Mesenchymal stem cell (in vitro differentiated cells and primary cell): ENCODE measurements at places on chromosomes 11 and 22.

- no peak for DNase-seq
Measured at GRCh38 chr11:78652843-78653239, 78.2 kb upstream of the NARS2 start.

DNA sequence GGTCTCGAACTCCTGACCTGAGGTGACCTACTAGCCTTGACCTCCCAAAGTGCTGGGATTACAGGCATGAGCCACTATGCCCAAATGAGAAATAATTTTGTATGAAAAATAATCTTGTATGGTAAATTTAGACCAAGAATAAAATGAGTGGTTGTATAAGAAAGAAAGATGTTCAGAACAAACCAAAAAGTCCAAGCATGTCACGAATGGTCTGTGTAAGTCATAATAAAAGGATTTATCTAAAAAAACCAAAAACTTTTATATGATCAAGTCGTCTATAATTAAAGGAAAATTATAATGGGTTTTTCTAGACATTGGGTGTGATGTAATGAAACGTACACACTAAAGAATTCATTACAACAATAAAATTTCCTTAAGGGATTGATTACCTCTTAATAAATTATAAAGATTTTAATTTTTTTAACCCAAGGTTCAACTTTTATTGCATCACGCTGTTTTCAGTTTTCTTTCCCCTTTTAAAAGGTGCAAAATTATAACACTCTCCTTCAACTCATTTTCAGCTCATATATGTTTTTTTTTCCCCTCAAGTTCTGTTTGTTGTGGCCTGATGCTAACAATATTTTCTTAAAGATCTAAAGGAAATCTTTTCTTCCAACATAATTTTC, 8.9 kb upstream of the AQP11 start:
- DNase-seq, result peak; percentile 24

- no peak for DNase-seq
Measured at GRCh38 chr11:103542851-103543250, 433.6 kb downstream of the DYNC2H1 start.

DNA sequence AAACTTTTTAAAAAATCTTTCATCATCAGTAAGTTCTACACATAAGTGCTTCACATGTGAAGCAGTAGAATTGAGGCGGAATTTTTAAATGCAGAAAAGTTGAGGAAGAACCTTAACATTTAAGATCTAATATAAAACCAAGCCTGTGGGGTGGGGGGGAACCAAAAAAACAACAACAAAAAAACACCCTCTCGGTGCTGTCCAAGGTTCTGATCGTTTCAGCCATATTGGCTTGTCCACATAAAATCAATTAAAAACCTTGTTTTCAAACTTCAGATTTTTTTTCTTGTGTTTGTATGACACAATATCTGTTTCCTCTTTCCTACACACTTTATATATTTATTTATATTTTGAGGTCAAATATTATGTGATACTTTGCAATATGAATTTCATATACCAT, 130.0 kb downstream of the WNT7B start:
- peak; percentile 15 for DNase-seq

GRCh38 chr11:62645671-62645945, 805 bp downstream of the GANAB start:
- DNase-seq, result no peak

GRCh38 chr11:117731722-117732290, 65.2 kb downstream of the DSCAML1 start:
- no peak for DNase-seq

DNA sequence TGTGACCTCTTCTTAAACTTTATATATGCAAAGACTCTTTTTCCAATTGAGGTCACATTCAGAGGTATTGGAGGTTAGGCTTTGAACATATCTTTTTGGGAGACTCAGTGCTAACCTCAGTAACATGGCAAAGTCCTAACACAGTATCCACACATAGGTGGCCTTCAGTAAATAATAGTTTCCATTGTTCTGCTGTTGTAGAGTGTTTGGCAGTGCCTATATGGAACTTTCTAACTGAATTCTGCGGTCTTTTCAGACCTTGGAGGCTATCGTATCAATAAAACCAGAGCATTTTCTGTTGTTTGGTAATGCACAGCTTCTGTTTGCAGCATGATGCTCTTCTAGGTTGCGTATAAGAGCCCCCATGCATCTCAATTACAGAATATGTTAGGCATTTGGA, 47.0 kb downstream of the LDLRAD3 start:
- no peak for DNase-seq

GRCh38 chr22:29816539-29816938, 21.5 kb downstream of the ASCC2 start:
- DNase-seq, result no peak

DNA sequence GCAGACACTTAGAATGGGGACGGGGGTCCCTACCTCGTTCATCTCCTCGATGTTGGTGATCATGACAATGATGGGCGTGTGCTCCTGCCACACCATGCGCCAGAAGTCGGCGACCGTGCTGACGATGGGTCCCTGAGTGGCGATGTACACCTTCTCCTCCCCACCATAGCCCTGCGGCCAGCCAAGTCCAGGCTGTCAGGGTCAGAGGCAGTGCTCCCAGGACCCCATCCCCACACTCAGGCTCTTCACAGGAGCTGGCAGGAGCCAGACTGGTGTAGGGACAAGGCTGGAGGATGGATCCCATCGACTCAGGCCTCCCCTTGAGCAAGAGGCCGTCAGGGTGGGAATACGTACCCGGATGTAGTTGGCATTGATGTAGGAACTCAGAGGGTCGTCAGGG, 7.2 kb upstream of the IGSF22 start:
- no peak for DNase-seq

DNA sequence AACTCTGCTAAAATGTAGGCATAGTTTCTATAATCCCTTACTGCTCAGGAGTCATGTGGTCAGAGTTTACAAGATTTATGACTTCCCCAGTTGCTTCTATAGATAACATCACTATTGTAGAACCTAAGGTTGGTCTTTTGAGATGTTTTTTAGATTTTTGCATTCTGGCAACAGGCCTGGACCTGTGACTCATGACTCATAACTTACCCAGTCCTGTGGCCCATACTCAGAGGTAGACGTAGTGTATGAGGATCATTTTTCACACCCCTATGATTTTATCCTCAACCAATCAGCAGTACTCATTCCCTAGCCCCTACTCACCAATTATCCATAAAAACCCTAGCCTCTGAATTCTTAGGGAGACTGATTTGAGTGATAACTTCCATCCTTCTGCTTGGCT, 384.4 kb upstream of the DDI1 start:
- DNase-seq, result peak; percentile 23

GRCh38 chr11:131365329-131365930, 5.0 kb upstream of the NTM start:
- DNase-seq, result no peak

GRCh38 chr11:11208994-11209393, 144.1 kb downstream of the CSNK2A3 start:
- DNase-seq, result no peak

GRCh38 chr11:33185756-33186155, 24.5 kb upstream of the CSTF3 start:
- no peak for DNase-seq

DNA sequence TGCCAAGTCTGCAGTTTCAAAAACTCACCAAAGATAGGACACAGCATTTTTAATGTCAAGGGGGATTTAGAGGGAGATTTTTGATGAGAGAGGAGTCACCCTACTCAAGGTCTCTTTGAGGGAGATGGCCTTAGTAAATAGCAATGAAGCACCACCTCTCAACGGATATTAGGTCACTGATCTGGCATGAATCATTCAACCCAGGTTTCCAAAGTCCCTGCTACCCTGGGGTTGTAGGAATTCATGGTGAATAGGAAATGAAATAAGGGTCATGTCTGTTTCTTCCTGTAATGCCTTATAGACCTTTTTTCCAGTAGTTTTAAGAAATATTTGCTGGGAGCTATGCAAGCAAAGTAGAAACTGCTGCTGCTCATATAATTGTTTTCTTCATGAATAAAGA, 2154.9 kb downstream of the LRRC4C start:
- no peak for DNase-seq

GRCh38 chr11:12377106-12377823, at the start of gene PARVA:
PARVA (plus strand) TSS chr11:12377571; CDS start chr11:12377648, 77 bp downstream.
- DNase-seq, result peak; percentile 90

- no peak for DNase-seq
Measured at GRCh38 chr22:48895336-48895735, 932.3 kb downstream of the BRD1 start.

DNA sequence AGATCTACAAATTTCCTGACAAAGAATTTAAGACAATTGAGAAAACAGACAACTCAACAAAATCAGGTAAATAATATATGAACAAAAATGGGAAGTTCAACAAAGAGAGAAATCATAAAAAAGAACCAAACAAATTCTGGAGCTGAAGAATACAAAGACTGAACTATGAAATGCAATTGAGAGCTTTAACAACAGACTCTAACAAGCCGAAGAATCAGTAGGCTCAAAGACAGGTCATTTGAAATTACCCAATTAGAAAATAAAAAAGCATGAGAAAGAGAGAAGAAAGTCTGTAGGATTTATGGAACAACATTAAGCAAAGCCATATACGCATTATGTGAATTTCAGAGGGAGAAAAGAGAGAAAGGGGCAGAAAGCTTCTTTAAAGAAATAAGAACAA, 72.8 kb downstream of the TBC1D22A start:
- DNase-seq, result no peak

DNA sequence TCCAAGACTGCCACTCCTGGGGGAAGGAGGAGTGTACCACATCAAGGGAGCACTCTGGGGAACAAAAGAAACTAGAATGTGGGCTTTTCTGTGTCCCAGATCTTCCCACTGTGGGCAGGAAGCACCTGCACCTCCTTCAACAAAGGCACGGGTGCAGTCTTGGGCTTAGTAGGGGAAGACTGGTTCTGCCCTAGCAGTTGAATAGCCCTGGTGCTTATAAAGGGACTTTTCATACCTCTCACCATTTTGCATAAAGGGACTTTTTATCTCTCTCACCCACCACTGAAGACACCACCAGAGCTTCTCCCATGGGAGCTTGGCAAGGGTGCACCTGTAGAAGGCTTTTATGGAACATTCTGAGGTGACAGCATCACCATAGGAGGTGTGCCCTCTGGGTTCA, 65.8 kb upstream of the MS4A8 start:
- DNase-seq, result no peak

DNA sequence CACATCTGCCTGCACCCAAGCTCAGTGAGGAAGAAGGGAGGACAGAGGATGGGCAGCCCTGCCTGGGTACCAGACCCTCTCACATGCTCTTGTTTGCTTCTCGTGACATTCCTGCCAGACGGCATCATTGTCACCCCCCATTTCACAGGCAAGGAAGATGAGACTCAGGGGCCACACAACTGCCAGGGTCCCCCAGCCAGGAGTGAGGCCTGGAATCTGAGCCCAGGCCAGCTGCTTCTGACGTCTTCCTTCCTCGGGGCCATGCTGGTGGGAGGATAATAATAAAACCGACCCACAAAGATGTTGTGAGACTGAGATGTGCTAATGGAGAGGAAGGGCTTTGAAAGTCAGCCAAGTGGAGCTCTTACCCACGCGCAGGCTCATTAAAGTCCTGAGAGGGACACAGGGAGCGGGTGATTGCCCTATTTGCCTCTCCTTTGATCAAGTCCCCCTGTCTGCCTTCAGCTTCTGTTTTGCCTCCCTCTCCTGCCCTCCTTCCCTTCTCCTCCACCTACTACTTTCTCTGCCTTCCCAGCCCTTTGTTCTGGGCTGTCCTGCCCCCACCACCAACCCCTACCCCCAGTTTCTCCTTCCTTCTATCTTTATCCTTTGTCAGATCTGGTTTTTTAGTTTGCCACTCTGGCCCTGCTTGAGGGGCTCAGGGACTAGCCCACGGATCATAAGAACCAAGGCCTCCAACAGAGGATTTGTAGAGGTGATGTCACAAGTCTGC, 62.7 kb downstream of the MCM5 start:
- no peak for DNase-seq

DNA sequence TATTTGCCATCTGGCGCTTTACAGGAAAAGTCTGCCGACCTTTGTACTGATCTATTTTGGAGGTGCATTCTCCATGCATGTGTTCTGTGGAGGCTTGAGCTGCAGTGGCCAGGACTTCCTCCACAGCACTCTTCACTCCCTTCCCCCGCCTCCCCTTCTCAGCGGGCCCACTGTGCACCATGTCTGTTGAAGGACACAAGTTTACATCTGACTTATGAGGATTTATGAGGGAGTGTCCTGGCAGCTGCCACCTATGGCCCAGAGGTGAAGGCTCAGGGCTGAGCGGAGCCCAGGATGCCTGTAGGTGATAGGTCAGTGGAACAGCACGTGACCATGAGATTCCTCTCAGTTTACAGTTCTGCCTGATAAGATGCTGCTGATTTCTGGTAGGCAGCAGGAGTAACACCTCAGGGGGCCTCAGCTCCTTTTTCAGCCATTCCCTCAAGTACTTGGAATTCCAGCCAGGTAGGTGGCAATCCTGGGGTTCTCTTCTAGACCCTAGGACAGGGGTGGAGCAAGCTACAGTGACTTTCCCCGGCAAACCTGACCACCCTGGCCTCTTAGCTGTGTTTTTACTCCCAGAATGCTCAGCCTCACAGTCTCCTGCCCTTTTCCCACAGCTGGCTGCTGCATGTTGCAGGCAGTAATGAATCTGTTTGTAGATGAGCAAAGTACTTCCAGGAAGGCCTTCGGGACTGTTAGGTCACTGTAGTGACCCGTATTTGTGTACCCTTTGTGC, 59.9 kb downstream of the PPFIBP2 start:
- peak; percentile 25 for DNase-seq

DNA sequence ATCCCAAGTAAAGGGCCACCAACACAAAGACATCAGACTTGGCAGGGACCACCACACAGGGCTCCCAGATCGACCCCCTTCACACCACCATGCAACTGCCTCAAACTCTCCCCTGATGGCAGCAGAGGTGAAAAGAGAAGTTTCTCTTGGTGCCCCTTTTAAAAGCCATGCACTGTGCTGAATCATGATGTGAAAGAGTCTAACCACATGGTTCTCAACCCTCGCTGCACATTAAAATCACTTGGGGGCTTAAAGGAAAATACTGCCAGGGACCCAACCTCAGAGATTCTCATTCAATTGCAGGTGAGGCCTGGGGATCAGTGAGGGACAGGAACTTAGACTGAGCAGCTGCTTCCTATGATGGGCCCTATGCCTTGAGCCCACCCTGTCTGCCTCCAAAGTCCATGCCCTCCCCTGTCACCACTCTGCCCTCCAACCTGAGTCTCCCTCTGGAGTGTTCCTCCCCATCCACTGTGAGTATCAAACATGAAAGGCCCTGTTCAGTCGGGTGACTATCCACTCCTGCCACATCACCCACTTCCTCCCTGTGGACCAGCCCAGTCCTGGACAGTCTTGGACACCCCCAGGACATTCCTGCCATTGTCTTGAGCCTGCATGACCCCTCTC, 40.8 kb downstream of the PLEKHA7 start:
- no peak for DNase-seq

DNA sequence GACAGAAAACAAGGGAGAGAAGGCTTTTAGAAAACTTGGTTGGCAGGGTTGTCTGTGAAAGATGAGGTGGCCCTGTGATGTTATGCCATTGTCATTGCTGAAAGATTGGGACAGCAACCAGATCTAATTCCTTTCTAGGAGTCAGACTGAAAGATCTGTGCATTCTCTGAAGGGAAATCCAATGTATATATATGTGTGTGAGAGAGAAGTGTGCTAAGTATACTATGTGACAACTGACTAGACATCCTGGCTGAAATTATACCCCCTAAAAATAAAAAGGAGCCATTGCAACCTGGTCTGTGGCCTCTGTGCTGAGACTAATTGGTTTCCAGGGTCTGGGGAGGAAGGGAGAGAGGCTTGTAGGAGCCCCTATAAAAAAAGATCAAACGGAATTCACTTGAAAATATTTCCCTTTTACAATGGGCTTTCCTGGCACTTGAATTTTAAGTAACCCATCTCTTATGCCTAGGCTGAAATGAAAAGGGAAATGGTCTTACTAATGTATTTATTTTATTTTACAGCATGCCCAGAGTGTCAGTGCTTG, 1.2 kb upstream of the MPPED2 start:
- no peak for DNase-seq
